Esophagus squamous epithelium (tissue), 5 donors: ENCODE measurements at places on chromosomes 1 and 21.

DNA sequence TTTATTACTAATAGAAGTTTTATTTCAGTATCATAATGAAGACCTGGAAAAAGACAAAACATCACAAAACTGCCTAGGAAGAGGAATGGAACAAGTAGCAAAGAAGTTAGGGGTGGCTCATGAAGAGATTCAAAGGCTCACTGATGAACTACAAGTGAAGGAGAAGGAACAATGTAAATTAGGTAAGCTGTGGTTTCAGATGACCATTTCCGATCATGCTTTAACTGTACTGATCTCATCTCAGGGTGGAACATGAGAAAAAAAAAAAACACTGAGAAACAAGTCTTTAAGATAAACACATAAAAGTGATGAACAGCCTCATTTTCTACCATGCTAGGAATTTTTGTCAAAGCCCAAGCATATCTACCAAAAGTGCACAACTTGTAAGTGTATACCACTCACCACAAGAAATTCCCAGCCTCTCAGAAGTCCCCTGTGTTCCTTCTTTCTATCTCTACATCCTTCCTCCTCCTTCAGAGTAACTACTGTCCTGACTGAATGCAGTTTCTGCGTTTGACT, 19.6 kb downstream of the CCDC30 start:
- no peak for DNase-seq

GRCh38 chr21:15731243-15731613, 1.4 kb downstream of the USP25 start:
- no peak for DNase-seq

DNA sequence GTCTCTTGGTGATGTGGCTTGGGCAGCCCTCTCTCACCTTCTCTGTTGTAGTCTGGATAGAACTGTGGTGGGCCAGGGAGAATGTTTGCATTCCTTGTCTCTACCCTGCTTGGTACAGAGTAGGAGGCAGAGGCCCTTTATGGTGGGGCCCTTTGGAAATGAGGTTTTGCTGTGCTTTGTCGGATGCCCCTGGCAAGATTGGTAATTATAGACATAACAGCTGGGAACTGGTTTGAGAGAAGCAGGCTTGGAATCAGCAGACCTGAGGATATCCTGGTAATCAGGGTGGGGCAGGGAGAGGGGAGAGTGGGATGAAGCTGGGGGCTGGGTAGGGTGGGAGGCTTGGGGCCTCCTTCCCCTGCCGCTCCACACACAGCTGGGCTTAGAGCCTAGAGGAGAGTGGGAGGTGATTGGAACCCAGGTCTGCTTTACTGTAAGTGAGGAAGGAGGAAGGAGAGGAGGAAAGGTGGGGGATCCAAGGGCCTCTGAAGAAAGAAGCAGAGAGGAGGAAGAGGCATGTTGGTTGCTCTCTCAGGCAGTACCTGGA, 5.0 kb downstream of the VANGL2 start:
- no peak for DNase-seq

GRCh38 chr1:65826782-65827181, 34.1 kb downstream of the PDE4B start:
- DNase-seq: no peak

- no peak for DNase-seq
Observed at GRCh38 chr1:203823306-203823705, 27.9 kb downstream of the ZBED6 start.
